ENCODE measurements at places on chromosomes 5 and 9.

DNA sequence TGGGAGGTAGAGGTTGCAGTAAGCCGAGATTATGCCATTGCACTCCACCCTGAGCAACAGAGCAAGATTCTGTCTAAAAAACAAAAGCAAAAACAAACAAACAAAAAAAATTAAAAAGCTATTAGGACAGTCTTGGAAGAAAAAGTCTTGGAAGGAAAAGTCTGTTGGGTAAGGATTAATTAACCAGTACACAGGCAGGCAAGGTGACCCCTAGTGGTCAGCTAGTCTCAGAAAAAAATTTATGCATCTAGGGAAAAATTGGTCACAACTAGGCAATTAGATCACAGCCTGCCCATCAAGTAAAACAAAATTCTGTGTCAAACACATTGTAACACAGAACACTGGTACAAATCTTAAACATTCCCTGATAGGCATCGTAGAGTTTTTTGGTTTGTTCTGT is 6.7 kb upstream of the ANKRD18B start:
- no peak for DNase-seq

DNA sequence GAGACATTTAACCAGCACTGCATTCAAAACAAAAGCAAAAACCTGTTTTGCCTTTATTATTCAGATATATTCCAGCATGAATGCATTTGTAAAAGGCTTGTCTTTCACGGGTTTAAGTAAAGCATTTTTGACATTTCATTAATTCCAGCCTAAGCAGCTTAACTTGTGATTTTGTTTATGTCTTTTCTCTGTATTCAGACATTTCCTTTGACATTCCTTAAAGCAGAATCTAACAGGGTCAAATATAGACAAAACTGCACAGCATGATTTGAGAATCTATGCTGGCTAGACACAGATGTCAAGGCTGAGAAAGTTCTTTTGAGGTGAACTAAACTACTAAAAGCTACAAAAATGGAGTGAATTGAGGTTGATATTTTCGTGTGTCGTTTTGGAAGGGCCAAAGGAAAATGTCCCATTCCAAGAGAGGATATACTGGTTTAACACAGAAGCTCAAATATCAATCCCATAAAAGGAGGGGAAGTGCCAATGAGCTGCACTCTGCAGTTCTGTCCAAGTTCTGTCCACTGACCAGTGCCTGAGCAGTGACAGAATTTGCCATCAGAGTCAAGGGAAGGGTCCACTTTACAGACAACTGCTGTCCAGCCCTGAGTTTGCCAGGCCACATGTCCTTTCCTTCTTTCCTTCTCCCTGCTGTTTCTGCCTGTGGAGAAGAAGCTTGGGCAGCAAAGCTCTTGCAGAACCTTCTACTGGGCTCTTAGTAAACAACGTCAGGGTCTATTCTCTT is 198.7 kb upstream of the KLF9 start:
- no peak for DNase-seq

DNA sequence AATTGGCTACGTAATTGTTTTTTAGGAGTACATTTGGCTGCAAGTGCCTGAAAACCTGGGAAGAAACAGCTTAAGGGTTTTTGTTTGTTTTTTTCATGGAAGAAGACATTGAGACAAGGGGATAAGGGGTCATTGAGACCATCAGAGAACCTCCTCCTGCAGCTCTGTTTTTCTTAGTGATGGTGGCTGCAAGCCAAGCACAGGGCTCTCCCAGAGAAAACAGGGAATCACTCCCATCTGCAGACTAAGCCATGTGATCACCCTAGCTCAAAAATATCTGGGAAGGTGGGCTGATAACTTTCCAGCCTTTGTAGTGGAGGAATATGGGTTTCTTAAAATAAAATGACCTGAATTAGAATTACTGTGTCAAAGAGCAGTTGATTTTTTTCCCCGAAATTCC is 25.1 kb downstream of the PALM2AKAP2 start:
- DNase-seq, result no peak

DNA sequence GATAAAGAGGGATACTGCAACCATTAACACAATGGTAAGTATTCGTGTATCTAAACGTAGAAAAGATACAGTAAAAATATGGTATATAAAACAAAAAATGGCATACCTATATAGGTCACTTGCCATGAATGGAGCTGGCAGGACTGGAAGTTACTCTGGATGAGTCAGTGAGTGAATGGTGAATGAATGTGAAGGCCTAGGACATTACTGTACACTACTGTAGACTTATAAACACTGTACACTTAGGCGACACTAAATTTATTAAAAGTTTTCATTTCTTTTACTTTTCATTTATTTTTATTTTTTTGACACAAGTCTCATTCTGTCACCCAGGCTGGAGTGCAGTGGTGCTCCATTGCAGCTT is 14.1 kb downstream of the TDRD7 start:
- no peak for DNase-seq

DNA sequence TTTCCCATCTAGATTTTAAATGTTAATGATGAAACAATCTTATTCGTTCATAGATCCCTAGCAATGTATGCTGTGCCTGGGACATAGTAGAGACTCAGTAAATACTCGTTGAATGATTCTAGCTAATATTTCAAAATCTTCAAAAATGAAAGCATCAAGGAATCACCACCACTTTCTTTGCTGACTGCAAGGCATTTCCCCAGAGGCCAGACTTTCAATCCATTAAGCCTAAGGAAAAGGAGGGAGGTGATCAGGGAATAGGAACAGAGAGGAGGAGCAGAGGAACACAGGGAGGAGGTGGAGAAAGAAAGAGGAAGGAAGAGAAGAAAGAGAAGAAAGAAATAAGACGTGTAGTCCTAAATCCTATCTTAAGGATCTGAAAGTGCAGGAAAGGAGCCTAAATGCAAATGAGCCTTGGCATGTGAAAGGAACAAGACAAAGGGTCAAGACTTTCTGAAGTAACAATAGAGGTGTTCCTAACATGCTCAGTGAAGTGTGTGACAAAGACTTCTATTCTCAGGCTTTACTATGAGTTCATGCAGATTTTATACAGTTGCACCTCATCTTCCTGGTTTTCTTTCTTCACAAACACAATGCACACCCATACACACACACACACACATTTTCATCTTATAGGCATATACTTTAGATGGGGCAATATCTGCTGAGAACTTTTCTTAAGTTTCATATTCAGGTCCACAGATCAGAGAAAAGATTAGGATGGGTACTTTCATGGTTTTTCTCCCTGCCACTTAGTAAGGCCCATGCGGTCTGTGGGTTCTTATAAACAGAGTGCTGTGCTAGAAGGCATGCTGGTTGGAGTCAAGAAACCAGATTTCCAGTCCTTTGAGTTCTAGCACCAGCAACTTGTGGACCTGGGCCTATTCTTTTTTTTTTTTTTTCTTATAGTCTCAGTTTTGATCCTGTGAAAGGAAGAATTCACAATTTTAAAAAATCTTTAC is 512.2 kb upstream of the TNC start:
- no peak for DNase-seq

- DNase-seq, result no peak
Measured at GRCh38 chr9:1535051-1535450, 480.1 kb upstream of the SMARCA2 start.

DNA sequence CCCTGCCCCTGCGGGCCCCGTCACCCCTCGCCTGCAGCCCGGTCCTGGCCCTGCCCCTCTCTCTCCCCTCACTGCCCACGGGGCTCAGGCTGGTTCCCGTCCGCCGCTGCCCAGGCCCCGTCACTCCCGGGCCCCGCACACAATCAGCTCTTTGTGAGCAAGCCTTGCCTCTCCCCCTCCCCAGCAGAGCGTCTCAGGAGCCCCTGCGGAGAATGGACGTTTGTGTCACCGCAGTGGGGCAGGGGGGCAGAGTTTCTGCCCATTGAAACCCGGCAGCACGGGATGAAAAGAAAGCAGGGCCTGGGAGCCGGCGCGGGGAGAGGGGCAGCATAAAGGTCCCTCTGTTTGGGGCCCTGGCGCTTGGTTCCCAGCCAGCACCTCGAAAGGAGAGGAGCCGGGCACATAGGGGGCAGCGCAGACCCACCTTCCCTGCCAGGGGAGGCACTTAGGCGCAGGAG is 13.5 kb upstream of the NUP214 start:
- DNase-seq, result no peak

DNA sequence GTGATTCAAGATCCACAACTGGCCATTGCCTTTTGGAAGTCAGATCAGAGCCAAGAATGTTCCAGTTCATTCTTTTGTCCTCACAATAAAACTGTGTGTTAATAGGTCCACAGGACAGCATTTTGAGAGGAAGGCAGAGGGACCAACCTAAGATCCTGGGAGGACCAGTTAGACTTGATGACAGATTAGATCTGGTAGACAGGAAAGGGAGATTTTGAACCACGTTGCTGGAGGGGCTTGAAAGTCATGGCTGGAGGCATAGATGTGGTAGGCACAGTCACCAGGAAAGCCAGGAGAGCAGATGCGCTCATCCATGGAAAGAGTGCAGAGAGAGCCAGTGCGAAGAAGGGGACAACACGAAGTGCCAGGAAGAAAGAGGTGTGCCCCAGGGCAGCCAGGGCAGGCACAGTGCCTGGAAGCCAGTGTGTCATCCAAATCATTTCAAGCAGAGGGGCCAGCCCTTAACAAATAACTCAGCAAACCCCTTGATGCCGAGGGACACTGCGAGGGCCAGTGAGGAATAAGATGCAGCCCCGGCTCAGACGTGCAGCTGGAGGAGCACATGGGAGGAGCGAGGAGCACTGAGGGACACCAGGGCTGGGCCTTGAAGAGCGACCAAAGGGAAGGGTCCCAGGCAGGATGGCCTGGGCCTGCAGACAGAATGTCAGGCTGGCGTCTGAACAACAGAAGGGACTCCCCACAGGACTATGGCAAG is 12.8 kb upstream of the SLC2A8 start:
- DNase-seq, result no peak

- no peak for DNase-seq
Measured at GRCh38 chr5:137564398-137564961, 65.4 kb upstream of the SPOCK1 start.

- DNase-seq, result no peak
Measured at GRCh38 chr9:110123341-110124095, 84.4 kb downstream of the C9orf152 start.

DNA sequence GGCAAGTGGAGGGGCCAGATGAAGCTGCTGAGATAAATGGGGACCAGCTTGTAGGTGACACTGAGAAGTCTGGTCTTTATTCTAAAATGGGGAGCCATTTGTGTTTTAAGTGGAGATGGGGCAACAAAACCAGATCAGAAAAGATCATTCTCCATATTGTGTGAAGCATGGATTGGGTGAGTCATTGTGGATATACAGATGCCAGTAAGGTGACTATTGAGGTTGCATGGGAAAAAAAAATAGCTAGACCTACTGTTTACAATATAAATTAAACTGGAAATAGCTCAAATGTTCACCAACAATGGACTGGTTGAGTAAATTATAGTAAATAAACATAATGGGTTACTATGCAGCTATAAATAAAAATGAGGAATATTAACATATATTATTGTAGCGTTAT is 5.4 kb upstream of the MAP1B start:
- no peak for DNase-seq
